ENCODE measurements at places on chromosomes 5 and 9. TPM values are rescaled to one million over a fixed set of nuclear protein-coding genes. Genes with fewer than 3 reads are reported as not detected.

Gene KCNV2
- not detected for total RNA-seq

Gene PCDHGA4
- not detected for total RNA-seq

Gene SPATA31C1
- total RNA-seq: not detected

Gene GABBR2
- total RNA-seq: not detected

Gene SPATA31D4
- not detected for total RNA-seq

Gene APBA1
- total RNA-seq: not detected

GRCh38 chr5:24491490-24491889, 153.3 kb downstream of the CDH10 start:
- no peak for DNase-seq

- no peak for DNase-seq
Measured at GRCh38 chr5:6177926-6178325, 200.4 kb downstream of the MED10 start.

- no peak for DNase-seq
Measured at GRCh38 chr5:2574155-2574554, 177.3 kb downstream of the IRX2 start.

- no peak for DNase-seq
Measured at GRCh38 chr9:121912812-121913627, 180.1 kb downstream of the TTLL11 start.

DNA sequence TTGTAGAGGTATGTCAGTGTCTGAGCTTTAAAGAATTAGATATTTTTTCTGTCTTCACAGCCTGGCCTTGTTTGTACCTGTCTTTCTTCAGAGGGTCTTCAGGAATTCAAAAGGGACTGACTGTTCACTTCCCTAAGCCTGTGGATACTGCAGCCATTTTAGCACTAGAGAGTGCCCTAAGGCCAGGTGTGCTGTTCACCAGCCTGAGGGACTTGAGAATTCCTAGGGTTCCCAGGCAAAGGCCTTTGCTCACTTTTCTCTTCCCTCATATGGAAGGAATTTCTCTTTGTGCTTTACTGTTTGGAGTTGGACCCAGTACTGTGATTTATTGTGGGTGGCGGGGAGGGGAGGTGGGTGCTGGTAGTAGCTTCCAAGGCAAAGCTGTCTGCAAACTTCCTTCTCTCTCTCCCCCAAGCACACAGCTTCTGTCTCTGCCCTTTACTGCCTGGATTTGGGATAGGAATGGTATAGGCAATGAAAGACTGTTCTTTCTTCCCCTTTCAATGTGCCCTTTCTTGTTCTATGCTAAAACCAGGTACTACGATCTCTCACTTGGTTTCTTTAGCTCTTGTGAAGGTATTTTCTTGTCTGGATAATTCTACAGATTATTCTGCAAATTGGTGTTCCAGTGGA, 9.7 kb upstream of the LRRC70 start:
- DNase-seq: no peak
